NCI-H460 (cell line): ENCODE measurements at places on chromosomes 1 and 21.
A peak's percentile ranks its signal among the peaks of the same experiment; 100 is the strongest.

DNA sequence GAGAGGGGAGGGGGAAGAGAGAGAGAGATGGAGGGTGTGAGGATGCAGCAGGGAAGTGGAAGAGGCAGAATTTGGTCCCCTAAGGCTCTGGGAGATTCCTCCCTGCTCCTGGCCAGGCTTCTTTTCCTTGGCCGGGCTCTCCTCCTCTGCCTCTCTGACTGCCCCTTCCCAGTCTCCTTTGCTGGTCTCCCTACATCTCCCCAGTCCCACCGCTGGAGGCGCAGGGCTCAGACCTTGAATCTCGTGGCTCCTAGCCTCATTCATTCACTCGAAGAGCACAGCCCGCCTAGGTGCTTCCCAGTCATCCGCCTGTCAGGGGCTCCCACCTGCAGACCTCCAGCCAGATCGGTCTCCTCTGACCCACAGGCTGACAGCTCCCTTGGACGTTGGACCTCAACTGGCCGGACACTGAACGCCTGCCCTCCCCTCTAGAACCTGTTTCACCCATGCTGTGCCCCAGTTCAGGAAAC is 76.5 kb downstream of the VWA5B1 start:
- DNase-seq, result peak; percentile 38

DNA sequence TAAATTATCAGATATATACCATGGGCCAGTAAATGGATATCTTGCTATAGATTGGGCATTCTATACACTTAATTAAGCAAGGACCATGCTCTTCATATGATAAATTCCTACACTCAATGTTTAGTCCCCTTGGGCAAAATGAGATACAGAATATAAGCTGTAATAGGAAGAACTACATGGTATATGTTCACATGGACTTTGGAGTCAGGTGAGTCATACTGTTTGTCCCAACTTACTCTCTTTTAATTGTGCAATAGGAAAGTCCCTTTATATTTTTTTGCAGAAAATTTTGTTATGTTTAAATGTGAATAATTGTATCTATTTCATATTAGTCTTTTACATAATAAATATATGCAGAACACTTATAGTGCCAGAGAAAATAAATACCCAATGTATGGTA is 820.2 kb upstream of the ADAMTS5 start:
- no peak for DNase-seq

- no peak for DNase-seq
Measured at GRCh38 chr21:42218836-42219605, at the start of gene ABCG1. TSS of gene ABCG1 (plus strand) at chr21:42219140. CDS start at chr21:42219263, 123 bp downstream.

DNA sequence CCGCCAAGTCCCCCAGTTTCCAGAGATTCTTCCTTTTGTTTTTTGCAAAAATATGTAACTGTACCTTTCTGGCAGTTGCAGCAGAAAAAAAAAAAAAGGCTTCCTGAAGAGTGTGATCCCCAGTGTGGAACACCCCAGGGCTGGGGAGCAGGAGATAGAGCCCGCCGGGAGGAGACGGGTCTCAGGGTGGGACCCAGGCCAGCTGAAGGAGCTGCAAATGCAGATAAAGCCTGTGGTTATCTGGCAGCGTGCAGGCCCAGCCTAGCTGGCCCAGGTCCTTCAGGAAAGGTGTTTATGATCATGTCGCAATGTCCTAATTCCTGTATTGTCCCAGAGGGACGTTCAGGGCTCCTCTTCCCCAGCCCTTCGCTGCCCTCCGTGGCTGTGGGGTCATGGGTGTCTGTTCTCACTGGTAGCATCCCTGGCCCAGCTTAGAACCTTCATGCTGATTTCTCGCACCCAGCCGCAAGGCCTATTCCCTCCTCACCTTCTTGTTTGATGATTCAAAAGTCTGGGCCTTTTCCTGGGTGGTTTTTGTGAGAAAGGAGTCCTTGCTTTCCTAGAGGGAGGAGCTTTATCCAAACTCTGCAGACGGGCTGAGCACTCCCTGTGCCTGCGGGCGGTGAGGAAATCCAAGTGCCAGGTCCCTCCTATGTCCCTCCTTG is 26.2 kb downstream of the RNF187 start:
- no peak for DNase-seq

DNA sequence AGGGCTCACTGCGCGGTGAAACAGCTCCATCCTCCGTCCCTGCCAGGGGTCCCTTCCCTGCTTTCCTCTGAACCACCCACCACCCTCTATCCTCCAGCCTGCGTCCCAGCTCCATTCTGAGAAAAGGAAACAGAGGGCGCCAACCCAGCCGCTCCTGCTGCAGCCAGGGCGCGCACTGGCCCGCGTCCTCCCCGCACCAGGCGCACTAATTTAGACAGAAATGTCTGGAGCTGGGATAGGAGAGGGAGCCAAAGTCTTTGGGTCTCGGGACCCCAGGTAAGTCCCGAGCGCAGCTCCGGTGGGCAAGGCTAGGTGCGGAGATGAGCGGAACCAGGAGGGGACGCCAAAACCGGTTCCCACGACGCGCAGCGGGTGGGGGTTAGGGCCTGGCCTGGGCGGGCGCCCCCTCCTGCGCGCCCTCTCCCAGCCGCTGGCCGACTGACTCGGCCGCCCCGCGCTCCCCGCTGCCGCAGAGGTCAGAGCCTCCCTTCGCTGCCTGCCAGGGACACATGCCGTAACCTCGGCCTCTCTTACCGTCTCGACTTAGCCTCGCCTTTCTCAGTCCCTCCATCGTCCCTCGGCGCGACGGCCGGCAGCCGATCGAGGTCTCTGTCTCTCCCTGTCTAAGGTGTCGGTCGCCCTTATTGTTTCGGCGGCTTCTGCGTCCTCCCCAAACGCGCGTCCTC is 2.0 kb downstream of the CAMK2N1 start:
- no peak for DNase-seq

DNA sequence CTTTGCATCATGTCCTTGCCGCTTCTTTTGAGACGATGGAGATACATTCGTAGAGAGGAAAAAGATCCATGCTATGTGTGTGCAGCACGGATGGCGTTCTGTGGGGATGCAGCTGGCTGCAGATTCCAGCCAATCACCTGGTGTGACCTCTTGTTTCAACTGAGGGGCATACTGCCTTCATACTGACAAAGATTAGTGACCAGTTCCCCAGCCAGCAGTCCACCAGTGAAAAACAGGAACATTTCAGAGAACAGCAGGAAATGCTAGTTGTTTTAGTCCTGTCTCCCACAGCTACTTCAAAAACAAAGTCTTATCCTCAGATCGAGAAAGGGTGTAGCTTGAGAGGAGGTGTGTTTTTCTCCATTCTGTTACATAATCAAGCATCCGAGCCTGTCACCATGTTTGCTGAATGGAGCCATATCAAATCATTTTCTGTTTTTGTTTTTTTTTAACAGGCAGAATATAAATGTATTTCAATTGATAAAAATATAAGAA is 255.7 kb upstream of the FMN2 start:
- DNase-seq, result no peak

- peak; percentile 49 for DNase-seq
Measured at GRCh38 chr1:89454845-89455521, 69.6 kb upstream of the LRRC8B start.

DNA sequence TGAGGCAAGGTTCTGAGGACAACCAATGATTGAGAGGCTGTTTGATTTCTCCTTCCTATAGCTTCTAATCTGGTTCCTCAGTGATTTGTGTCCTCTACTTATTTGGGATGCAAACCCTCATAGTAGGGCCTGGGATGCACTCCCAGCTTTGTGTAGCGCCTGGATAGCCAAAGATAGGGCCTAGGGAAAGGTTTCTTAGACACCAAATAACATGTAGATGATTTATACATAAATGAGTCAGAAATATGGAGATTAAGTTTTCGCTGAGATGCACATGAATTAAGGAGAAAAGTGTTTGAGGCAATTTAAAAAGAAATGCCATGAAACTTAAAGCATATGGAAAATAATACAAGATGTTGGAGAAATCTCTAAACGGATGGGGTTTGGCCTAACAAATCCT is 66.0 kb upstream of the LMO4 start:
- no peak for DNase-seq

DNA sequence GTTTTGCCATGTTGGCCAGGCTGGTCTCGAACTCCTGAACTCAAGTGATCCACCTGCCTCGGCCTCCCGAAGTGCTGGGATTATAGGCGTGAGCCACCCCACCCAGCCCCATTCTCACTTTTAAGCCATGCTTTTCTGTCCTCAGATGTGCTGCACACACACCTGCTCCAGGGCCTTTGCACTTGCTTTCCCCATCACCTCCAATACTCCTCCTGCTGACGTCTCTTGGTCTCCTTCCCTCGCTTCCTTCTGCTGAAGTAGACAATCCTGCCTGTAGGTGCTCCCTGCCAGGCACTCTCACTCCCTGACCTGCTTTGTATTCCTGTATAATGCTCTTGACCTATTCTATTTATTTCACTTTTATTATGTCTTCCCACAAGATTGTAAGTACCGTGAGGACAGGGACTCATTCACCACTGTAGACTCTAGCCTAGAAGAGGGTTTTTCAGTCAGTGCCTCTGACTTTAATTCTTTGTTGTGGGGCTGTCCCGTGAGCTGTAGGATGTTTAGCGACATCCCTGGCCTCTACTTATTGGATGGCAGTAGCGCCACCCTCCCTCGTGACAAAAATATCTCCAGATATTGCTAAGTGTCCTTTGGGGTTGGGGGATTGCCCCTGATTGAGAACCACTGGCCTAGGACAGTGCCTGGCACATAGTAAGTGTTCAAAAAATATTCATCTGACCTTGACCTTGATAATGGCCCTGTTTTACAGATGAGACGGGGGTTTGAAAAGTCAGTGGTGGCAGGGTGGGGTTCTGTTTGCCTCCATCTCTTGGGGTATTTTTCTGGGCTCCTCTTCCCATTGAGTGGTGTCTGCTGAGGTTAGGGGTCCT is 4.6 kb downstream of the TNFRSF1B start:
- no peak for DNase-seq

- no peak for DNase-seq
Measured at GRCh38 chr1:171141688-171142415, 43.2 kb upstream of the FMO2 start.

DNA sequence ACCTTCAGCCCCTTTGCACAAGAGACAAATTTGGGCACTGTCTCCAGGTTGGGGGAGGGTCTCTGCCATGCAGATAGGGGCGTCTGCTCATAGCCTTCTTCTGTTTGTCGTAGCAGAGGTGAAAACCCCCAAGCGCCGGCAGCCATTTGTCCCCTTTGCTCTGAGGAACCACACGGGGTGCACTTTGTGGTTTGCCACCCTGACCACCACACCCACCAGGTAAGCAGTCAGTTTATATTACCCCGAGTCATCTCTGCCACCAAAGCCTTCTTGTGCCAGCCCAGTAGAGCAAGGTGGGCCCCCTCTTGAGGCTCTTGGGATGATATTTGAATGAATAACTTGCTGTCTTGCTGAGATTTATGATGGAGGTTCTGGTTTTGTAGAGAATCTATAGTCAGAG is 111.8 kb downstream of the VPS13D start:
- DNase-seq, result no peak

GRCh38 chr1:10108948-10109708 is 76.4 kb downstream of the UBE4B start:
- no peak for DNase-seq

- peak; percentile 45 for DNase-seq
Measured at GRCh38 chr1:35930593-35931445, at the start of gene AGO3. TSS of gene AGO3 (plus strand) at chr1:35931105. CDS start at chr1:35931427, 322 bp downstream.

DNA sequence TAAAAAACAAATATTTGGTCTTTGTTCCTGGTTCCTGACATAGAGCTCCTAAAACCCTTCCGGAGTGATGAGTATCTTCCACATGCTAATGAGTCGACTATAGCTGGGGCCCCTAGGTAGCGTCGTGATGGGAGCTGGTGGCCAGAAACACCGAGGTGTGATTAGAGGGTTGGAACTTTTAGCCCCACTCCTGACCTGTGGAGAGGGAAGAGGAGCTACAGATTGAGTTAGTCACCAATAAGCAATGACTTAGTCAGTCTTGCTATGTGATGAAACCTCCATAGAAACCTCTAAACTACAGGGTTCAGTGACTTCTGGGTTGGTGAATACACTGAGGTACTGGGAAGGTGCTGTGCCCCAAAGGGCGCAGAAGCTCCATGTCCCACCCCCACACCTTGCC is 30.1 kb upstream of the PLD5 start:
- no peak for DNase-seq

DNA sequence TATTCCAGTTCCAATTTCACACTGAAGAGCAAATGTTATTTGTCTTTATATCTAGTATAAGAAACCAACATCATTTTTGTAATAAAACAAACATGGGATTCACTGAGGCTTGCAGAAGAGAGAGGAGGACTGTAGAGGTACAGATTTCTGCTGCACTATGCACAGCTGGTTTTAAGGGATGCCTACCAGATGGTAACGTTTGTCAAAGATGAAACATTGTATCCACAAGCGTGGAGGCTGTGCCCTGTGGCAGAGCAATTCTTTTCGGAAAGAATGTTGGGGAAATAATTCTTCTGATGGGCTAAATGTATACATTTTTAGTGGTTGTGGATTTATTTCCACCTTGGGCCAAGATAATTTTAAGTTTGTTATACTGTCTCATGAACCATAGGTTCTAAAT is 272.4 kb downstream of the DUSP10 start:
- DNase-seq, result no peak

GRCh38 chr1:63774617-63775417 is 1.0 kb downstream of the ROR1 start:
- DNase-seq, result no peak

DNA sequence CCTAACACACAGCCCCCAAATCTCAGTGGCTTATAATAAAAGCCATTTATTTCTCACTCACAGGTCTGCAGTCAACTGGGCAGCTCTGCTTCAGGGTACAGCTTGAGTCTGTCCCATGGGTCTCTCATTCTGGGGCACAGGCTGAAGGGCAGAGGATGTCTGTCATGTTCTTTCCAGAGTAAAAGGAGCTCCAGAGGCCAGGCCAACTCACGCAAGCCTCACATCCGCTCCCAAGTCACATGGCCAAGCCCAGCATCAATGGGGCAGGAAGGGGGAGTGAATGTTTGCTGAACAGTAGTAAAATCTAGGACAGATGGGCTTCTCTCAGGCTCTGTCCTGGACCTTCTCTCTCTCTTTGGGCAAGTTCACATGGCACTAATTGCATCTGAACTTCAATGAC is 7.1 kb upstream of the SSBP3 start:
- no peak for DNase-seq

GRCh38 chr1:213381572-213382084 is 330.6 kb downstream of the RPS6KC1 start:
- no peak for DNase-seq

DNA sequence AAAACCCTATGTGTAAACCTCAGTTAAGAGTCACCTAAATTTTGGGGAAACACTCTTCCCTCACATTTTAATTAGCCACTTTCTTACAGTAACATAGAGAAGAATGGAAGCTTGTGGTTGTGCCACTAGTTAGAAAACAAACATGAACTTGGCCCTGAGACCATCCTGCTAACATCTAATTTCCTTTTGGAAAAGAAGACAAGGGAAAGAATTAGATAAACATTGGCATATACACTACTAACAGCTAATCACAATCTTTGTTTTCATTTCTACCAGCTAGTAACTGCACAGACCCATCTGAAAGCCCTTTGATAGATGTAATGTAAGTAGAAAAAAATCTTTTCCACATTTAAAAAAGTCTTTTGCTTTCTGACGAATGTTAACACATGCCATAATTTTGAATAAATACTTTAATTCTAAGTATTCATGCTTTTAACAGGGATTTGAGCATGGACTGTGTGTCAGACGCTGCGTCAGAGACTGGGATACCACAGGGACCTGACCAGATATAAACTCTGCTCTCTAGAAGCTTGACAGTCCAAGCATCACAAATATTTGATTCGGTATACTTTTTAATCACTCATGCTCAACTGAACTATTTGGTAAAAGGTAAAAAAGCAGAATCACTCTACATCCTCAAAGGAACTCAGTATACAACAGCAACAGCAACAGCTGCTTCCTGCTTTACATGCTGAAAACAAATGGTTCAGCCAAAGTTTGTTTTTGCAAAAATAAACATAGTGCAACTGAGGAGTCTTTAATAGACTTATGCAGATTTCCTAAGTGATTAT is 30.2 kb downstream of the DPH5 start:
- no peak for DNase-seq
